SK-N-SH treated with all-trans-retinoic acid at 6 μM for 48 hours (cell line): ENCODE measurements at places on chromosomes 4 and X.

- ATAC-seq, result no peak
These were observed 11.4 kb upstream of the PARM1 start for GRCh38 chr4:74921490-74921889.

- ATAC-seq, result no peak
These were observed 3.1 kb downstream of the SLC49A3 start for GRCh38 chr4:685679-686412.

DNA sequence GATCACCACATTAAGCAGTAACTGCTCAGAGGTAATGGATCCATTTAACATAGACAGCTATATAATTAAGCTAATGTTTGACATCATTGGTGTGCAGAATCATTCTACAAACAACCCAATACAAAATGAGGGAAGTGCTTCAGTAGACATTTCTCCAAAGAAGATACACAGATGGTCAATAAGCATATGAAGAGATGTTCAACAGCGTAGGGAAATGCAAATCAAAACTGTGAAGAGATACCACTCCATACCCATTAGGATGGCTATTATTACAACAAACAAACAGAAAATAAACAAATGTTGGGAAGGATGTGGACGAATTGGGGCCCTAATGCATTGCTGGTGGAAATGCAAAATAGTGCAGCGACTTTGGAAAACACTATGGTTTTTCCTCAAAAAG is 294.6 kb downstream of the ANK2 start:
- no peak for ATAC-seq

GRCh38 chr4:156100651-156101050 is 147.0 kb upstream of the CTSO start:
- ATAC-seq, result no peak

DNA sequence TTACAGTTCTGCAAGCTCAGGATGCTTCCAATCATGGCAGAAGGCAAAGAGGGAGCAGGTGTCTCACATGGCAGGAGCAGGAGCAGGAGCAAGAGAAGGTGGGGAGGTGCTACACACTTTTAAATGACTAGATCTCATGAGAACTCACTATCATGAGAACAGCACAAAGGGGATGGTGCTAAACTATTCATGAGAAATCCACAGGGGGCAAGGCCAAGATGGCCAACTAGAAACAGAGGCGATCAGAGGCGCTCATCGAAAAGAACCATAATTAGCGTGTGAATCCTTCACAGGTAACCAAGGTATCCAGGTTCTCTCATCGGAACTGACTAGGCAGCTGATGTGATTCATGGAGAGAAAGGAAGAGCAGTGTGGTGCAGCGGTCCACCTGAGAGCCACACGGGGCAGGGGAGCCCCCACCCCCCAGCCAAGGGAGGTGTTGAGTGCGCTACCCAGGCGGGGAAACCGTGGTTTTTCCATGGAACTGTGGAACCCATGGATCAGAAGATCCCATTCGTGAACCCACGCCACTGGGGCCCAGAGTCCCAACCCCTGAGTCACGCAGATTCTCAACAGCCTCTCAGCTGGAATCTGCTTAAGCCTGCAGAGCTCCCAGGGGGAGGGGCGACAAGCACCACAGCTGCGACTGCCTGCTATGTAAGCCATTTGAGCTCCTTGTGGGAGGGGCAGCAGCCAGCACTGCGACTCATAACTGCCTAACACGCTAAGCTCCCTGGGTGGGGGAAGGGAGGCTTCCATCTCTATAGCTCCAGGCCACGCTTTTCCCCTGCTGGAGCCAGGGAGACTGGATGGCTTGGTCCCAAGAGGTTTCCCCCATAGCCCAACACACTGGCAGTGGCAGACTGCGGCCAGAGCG is 46.7 kb downstream of the FGF16 start:
- peak; percentile 71 for ATAC-seq

GRCh38 chr4:55920571-55920970 is 28.2 kb upstream of the CEP135 start:
- peak; percentile 30; the same call in 2 of the 3 replicates for ATAC-seq

DNA sequence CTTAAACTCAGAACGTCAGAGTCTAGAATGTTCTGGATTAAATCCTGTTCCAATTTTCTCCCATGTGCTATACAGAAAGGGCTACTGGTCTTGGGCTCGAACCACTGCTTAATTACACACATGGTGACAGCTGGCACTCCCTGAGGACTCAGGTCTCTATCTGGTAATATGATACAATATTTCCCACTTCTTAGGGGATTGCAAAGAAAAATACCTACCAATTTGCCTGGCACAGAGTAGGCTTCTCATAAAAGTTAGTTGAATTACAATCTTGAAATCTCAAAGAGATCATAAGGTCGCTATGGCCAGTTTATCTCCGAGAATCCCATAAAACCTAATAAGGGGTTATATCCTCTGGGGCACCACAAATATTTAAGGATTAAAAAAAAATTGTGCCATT is 8.6 kb downstream of the GPM6B start:
- ATAC-seq, result no peak

DNA sequence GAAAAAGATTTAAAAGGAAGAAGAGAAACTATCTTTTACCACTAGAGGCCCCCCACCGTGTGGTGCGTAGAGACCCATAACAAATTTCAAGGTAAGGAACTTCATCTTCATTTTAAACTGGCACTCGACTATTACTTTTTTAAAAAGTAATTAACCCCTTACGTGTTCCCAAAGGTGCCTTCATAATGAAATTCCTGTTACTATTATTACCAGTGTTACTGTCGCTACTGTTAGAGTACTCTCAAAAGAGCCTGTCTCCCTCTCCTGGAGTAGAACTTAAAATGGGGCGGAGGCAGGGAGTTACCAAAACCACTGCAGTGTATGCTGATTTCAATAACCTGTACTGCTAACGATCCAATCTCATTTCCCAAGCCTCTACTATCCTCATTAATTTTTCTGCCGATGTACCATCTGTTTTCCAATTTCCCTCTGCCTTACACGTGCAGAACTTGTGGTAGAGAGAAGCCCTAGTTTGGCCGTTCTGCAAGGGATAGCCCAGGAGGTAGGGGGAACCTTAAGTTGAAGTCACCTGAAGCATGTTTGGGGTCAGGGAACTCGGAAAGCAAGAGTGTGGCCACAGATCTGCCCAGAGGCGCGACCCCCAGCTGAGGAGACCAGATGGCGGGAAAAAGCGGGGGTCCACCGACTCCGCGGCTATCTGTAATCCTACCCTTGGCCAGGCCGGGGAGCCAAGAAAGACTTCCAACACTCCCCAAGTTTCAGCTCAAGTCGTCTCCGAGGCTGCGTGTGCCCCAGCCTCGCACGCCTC is 720 bp upstream of the STK26 start:
- ATAC-seq, result peak; percentile 53

GRCh38 chr4:147802346-147802745 is 70.5 kb downstream of the ARHGAP10 start:
- no peak for ATAC-seq

GRCh38 chr4:156576946-156577345 is 394.7 kb downstream of the PDGFC start:
- ATAC-seq, result peak; percentile 13; the same call in 2 of the 3 replicates

- no peak for ATAC-seq
These were observed 69.8 kb upstream of the SLC7A11 start for GRCh38 chr4:138311771-138312535.

DNA sequence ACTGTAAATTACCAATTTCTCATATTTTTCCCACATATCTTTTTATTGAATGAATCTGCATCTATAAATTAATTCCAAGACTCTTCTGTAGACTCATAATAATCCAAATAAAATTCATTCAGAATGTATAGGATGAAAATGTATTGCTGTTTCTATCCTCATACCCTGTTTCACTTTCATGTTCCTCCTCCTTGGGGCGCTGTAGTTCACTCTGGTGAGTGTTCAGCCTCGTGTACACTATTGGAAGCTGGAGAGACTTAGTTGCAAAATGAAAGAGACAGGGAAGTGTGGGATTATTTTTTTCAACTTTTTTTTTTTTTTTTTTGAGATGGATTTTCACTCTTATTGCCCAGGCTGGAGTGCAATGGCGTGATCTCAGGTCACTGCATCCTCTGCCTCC is 296.1 kb downstream of the TLL1 start:
- peak; percentile 65 for ATAC-seq

DNA sequence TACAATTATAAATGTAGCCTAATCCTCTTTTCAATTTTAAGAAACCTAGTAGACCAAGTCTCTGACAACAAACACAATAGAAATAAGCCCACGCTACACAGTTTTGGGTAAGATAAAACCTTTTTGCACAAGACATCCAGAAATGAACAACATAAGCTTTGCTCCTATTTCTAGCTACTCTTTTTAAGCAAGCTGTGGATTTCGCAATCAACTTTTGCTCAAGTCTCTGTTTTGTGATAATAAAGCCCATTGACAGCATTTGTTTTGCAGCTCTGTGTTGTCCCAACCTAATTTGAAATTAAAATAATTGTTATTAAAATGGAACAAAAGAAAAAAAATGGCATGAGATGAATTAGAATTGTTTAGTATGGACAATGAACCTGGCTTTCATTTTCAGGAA is 287.9 kb upstream of the PUDP start:
- no peak for ATAC-seq

GRCh38 chr4:21835712-21836111 is 112.9 kb downstream of the KCNIP4 start:
- ATAC-seq, result no peak

- ATAC-seq, result peak; percentile 90
These were observed 90.7 kb downstream of the CDS1 start for GRCh38 chr4:84673475-84674240.

- ATAC-seq, result no peak
These were observed 25.9 kb upstream of the SPON2 start for GRCh38 chr4:1198098-1198844.

DNA sequence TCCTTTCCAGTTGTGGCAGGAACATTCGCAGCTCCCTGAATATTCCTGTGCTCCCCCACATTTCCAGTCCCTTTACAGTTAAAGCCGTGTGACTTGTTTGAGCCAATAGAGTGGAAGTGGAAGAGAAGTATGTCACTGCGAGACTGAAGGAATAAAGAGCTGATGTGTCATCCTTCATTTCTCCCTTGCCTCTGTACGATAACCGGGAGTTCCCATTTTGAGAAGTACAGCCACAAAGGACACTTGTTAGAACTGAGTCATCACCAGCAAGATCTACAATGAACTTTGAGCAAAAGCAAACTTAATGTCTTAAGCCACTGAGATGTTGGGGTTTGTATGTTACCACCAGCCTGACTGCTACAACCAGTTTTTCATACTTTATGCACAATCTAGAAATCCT is 92.3 kb downstream of the SPRY1 start:
- peak; percentile 98 for ATAC-seq

GRCh38 chrX:47321386-47321785 is 49.0 kb upstream of the ZNF157 start:
- no peak for ATAC-seq

DNA sequence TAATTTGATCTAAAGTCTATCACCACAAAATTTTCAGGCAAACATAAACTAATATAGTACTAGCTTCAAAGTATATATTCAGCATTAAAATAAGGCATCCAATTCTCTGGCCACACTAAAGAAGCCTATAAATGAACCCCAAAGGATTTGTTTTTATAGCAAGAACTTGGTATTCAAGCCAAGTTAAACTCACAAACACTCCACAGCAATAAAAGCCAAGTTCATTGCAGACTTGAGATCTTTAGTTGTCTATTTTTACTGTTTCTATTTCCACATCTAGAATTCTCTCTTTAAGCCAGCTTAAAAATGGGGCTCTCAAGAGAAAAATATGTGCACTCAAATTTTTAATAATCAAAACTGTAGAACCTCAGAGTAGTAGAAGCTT is 51.1 kb downstream of the WDFY3 start:
- no peak for ATAC-seq

GRCh38 chr4:22203711-22204011 is 255.1 kb upstream of the KCNIP4 start:
- no peak for ATAC-seq

GRCh38 chr4:29009908-29010307 is 1710.3 kb upstream of the PCDH7 start:
- no peak for ATAC-seq

GRCh38 chr4:71445811-71446210 is 107.0 kb downstream of the SLC4A4 start:
- ATAC-seq, result no peak

GRCh38 chr4:81635739-81636138 is 164.0 kb upstream of the RASGEF1B start:
- no peak for ATAC-seq

DNA sequence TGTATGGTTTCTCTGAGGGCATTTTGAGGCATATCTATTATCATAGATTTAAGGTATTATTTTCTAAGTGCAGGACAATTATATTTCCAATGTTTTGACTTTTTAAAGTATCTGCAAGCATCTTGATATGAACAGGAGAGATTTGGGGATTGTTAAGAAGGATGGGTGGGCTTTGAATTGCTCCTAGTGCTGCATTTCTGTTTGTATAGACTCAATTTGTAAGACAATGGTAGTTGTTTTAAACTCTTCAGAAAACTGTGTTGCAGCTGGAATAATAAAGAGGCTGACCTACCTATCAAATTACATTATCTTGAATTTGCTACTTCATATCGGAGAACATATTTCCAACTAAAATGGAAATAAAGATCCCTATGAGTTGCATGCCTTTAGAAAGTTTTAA is 570.3 kb downstream of the ADGRL3 start:
- no peak for ATAC-seq

GRCh38 chr4:27233531-27233930 is 372.9 kb downstream of the STIM2 start:
- ATAC-seq, result no peak

DNA sequence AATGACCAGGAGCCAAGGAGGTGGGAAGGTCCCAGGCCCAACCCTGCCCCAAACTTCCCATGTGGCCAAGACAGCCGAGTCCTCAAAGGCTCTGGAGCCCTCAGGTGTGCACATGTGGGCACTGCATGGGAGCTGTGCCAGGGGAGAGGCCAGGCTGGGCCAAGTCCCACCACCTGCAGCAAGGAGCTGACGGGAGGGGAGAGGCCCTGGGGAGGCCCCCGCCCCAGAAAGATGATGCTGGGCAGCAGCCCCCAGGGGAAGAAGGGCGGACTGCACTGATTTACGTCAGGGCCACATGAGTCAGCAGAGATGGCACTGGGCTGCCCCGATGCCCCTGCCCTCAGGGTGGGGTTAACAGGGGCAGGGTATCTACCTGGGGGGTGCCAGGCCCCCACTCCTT is 1.4 kb downstream of the L1CAM start:
- ATAC-seq, result peak; percentile 30

- no peak for ATAC-seq
These were observed 28.3 kb upstream of the AP1S2 start for GRCh38 chrX:15882704-15883539.

DNA sequence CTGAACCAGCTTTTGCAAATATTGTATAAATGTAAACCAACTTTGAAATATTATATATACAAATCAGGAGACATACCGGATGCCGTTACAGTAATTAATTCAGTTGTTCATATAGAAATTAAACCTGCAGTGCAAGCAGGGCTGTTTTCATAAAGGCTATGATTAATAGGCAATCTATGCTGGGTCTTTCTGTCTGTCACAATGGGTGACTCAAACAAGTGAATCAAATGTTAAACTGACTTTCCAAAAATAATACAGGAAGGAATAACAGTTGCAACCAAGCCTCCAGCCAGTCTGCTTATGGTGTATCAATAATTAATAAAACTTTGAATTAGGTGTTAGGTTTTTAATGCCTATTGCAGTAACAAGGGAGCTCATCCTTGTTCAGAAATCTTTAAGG is 43.9 kb downstream of the GABRB1 start:
- ATAC-seq, result no peak

GRCh38 chr4:153018031-153018430 is 81.9 kb downstream of the FHDC1 start:
- no peak for ATAC-seq

- no peak for ATAC-seq
These were observed 87.0 kb downstream of the GLRA2 start for GRCh38 chrX:14616301-14616700.
